GM12892 (cell line): ENCODE measurements at places on chromosomes 12 and 14.

- no peak for DNase-seq
Measured at GRCh38 chr14:51079085-51079484, 15.8 kb downstream of the TRIM9 start.

- DNase-seq = no peak
Measured at GRCh38 chr12:76876696-76877229, 2.1 kb downstream of the CSRP2 start.

- no peak for DNase-seq
Measured at GRCh38 chr12:53128780-53129569, 25.7 kb downstream of the SOAT2 start.

GRCh38 chr12:80692114-80692513 is 15.3 kb upstream of the MYF6 start:
- DNase-seq = no peak

DNA sequence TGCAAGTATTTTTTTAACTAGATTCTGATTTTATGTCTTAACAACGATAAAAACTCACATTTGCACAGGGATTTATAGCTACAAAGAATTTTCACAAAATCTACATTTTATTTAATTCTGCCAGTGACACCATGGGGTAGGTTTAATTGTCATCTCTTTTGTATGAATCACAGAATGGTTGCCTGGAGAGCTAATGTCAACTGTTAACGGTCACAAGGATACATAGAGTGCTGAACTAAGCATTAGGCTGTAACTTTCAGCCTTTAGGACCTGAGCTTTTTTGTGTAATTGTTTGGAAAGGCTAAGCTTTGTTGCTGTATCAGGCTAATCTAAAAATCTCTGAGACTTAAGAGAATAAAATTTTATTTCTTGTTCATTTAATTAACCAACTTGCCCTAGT is 465.3 kb upstream of the TBX3 start:
- no peak for DNase-seq

- DNase-seq = no peak
Measured at GRCh38 chr12:54572881-54573280, 15.6 kb downstream of the PPP1R1A start.

DNA sequence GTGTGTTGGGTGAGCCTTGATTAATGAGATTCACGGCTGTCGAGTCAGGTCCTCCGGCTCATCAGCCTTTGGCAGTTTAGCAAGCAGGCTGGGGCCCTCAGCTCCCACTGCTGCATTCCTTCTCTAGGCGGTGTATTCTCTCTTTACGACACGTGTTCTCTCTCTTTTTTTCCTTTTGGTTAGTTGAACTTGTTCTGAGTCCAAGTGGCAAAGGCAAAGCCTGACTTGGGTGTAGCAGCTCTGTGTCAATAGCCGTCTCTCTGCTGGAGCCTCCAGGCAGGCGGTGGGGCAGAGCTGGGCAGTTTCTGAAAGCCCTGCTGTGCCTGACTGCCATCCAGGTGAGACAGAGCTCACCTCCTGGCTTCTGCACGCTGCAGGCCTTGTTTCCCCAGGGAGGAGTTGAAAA is 46.6 kb downstream of the SUSD6 start:
- DNase-seq = no peak

DNA sequence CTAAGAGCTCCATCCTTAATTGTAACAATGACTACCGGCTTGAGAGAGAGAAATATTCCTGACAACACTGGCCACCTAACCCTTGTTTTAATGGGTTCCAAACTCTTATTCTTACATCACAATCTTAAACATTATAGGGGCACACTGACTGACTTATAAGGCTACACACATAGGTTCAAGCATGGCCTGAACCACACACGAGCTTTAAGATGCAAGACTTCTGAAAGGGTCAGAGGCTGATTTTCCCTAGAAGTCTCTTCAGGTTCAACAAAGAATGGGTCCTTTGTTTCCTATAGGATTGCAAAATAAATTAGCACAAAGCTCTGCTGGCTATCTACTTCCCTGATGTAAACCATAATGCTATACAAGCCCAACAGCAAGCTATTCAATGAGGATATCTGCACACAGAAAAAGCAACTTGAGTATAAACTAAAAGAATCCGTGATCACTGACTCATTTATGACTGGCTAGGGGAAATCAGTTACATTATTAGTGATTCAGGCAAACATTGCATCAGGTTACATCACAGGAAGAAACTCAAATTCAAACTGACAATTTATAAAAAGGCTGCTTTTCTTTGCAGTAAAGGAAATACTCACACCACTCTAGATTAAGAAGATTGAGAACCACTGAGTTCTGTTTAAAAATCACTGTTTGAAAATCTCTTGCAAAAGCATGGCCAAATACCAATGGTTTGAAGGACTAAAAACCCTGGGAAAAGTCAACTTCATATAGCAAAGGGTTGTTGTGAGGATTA is 8.5 kb downstream of the BTG1 start:
- DNase-seq = no peak

DNA sequence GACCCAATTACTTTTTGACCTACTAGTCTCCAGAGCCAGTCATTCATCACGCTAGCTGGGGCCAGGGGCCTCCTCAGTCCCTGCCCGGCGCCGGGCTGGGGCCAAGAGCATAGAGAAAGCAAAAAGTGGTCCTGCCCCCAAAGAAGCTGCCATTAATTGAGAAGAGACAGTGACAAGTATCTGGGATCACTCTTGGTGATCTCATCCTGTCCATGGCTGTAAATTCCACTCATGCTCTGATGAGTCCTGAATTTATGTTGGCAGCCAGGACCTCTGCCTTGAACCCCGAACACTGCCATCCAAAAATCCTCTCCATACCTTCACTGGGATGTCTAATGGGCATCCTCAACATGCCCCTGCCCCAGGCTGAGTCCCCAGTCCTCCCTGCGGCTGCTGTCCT is 34.4 kb upstream of the DLK1 start:
- DNase-seq = no peak

GRCh38 chr14:58587271-58587670 is 50.5 kb upstream of the DACT1 start:
- no peak for DNase-seq
